ENCODE measurements at places on chromosomes 11 and 22. TPM values are rescaled to one million over a fixed set of nuclear protein-coding genes. Genes with fewer than 3 reads are reported as not detected.

NXPE1 gene
- polyA plus RNA-seq, result not detected

MAPK8IP1 gene
- polyA plus RNA-seq, result 24.8 TPM

TREH gene
- 10.2 TPM for polyA plus RNA-seq

GPR83 gene
- polyA plus RNA-seq, result not detected

SHANK2 gene
- polyA plus RNA-seq, result 4.0 TPM

FIBIN gene
- polyA plus RNA-seq, result 14.5 TPM

OR5D14 gene
- polyA plus RNA-seq, result not detected

FANCF gene
- 6.1 TPM for polyA plus RNA-seq

OR51I1 gene
- not detected for polyA plus RNA-seq

RGL4 gene
- 0.80 TPM for polyA plus RNA-seq

PGA5 gene
- polyA plus RNA-seq, result not detected

PRG2 gene
- not detected for polyA plus RNA-seq

PDGFB gene
- polyA plus RNA-seq, result 10.4 TPM

PNPLA3 gene
- polyA plus RNA-seq, result 1.2 TPM

PHF5A gene
- polyA plus RNA-seq, result 42.2 TPM

OR8G5 gene
- not detected for polyA plus RNA-seq

PSMD13 gene
- polyA plus RNA-seq, result 115 TPM

SSH3 gene
- polyA plus RNA-seq, result 25.0 TPM

ARHGAP1 gene
- 35.5 TPM for polyA plus RNA-seq

SEPTIN5 gene
- 13.0 TPM for polyA plus RNA-seq

GSTT2 gene
- 1.3 TPM for polyA plus RNA-seq

CNGA4 gene
- not detected for polyA plus RNA-seq

SNRPD3 gene
- 136 TPM for polyA plus RNA-seq

OR4D5 gene
- polyA plus RNA-seq, result not detected

TMEM121B gene
- polyA plus RNA-seq, result 0.19 TPM

TMPRSS5 gene
- polyA plus RNA-seq, result 0.65 TPM

PANX3 gene
- polyA plus RNA-seq, result not detected

KLHDC7B gene
- polyA plus RNA-seq, result 1.4 TPM

SMTNL1 gene
- polyA plus RNA-seq, result not detected

SLC22A9 gene
- polyA plus RNA-seq, result not detected

RIBC2 gene
- not detected for polyA plus RNA-seq

OR10A3 gene
- polyA plus RNA-seq, result not detected

ABTB2 gene
- polyA plus RNA-seq, result 7.6 TPM

SYT8 gene
- polyA plus RNA-seq, result 1.2 TPM

UNC93B1 gene
- polyA plus RNA-seq, result 21.3 TPM

SUSD2 gene
- 25.2 TPM for polyA plus RNA-seq

CABP7 gene
- polyA plus RNA-seq, result not detected

PRODH gene
- 8.2 TPM for polyA plus RNA-seq

TMEM151A gene
- not detected for polyA plus RNA-seq

PATL1 gene
- polyA plus RNA-seq, result 12.3 TPM

DGCR6L gene
- 137 TPM for polyA plus RNA-seq

FAM111B gene
- polyA plus RNA-seq, result 0.17 TPM

POU2AF2 gene
- not detected for polyA plus RNA-seq

KDM4E gene
- not detected for polyA plus RNA-seq

OR4C45 gene
- not detected for polyA plus RNA-seq

ALDH3B2 gene
- 2.1 TPM for polyA plus RNA-seq

STARD10 gene
- 127 TPM for polyA plus RNA-seq
